ENCODE measurements at places on chromosomes 16 and 17. TPM values are rescaled to one million over a fixed set of nuclear protein-coding genes. Genes with fewer than 3 reads are reported as not detected.
A peak's percentile ranks its signal among the peaks of the same experiment; 100 is the strongest.

Gene CCL8
- total RNA-seq: not detected

- peaks cover 15% of the 10 kb centered on the region for H3K27me3 ChIP-seq
- no peak within 1 kb of the TSS for H3K27ac ChIP-seq
- DNase-seq: peak; percentile 51
- H3K36me3 ChIP-seq: no peaks in the 10 kb centered on the region
- H3K4me3 ChIP-seq: no peak within 1 kb of the TSS
Measured at GRCh38 chr16:89828199-89828869, at the start of gene SPIRE2. Gene SPIRE2, plus strand, starts transcription at chr16:89828475. Its CDS starts 76 bp downstream, at chr16:89828551.

DNA sequence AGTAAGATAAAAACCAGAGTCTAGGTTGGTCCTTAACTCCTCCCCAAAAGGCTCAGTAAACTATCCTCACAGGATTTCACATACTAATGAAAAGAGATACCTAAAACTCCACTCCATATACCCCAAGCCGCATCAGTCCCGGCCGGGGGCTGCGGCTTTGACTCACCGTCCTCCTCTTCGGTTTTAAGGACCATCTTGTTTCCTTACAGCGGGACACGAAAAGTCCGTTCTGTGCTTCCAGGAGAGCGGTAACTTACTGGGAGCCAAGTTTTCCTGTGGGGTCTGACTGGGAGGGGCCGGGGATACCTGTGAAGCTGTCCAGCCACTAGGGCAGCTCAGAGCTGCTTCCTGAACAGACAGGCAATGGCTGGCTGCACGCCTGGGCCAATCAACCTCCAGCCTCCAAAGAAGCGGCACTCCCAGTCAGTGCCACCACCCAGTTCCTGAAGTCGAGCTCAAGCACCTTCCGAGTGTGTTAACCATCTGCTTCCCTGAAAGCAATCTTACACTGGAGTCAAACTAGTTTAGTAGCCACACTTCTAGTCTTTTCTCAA is 45.5 kb downstream of the CYTH1 start:
- DNase-seq: peak; percentile 65
- H3K27ac ChIP-seq: peak overlapping the region; percentile 66
- peak overlapping the region; percentile 66 for H3K4me3 ChIP-seq
- H3K4me1 ChIP-seq: peaks cover 79% of the 10 kb centered on the region
- no peaks in the 10 kb centered on the region for H3K27me3 ChIP-seq

DNA sequence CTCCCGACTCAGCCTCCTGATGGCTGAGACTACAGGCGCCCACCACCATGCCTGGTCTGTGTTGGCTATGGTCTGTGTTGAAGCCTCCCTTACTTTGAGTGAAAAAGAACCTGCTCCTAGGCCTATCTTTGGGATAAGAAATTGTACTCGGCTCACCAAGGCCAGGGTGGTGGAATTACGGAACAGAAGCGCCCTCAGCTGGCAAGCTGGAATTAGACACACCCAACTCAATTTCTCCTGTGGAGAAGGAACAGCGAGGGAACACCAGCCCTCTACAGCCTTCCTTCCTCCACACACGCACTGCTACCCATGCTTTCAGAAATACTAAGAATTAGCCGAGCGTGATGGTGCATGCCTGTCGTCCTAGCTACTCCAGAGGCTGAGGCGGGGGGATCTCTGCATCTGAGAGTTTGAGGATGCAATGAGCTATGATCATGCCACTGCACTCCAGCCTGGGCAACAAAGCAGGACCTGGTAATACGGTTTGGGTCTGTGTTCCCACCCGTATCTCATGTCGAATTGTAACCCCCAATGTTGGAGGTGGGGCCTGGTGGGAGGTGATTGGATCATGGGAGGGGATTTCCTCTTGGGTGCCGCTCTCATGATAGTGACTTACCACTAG is 40.1 kb upstream of the RBBP6 start:
- no peak for DNase-seq
- H3K4me3 ChIP-seq: no peak overlapping the region
- no peak overlapping the region for H3K27ac ChIP-seq
- H3K27me3 ChIP-seq: no peaks in the 10 kb centered on the region
- no peaks in the 10 kb centered on the region for H3K36me3 ChIP-seq

DNA sequence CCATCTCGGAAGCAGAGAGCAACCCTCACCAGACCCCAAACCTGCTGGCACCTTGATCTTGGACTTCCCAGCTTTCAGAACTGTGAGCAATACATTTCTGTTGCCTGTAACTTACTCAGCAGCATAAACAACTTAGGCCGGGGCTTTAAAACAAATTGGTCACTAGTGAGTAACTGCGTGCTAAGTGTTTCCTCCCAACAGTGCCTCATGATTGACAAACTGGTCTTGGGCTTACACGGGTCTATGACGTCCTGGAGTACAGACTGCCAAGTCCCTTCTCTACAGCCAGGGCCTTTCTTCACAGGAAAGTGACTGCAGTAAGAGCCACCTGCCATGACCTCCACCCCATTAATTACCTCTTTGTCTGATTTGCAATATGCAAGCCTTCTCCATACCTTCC is 136.7 kb downstream of the XYLT1 start:
- H3K4me1 ChIP-seq: no peaks in the 10 kb centered on the region
- DNase-seq: no peak
- no peak overlapping the region for H3K27ac ChIP-seq
- H3K4me3 ChIP-seq: no peak overlapping the region
- no peaks in the 10 kb centered on the region for H3K36me3 ChIP-seq
- no peaks in the 10 kb centered on the region for H3K27me3 ChIP-seq

Gene EME1
- 0.36 TPM for total RNA-seq

DNA sequence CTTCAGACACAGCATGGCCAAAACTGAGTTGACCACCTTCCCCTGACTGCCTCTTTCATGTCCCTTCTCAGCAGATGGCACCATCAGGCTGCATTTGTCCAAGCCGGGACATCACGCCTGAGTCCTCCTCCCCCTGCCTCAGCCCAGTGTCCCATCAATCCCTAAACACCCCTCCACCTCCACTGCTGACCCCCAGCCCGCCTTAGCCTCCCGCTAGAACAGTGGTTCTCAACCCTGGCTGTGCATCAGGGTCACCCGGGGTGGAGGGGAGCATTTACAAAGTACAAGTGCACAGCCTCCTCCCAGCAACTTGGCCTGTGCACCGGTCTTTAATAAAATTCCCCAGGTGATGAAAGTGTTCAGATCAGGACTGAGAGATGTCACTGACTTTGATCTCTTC is 4.0 kb downstream of the C16orf82 start:
- no peaks in the 10 kb centered on the region for H3K4me1 ChIP-seq
- H3K36me3 ChIP-seq: no peaks in the 10 kb centered on the region
- H3K27me3 ChIP-seq: no peaks in the 10 kb centered on the region
- H3K27ac ChIP-seq: no peak overlapping the region

Gene IKZF3
- total RNA-seq: 39.7 TPM

GRCh38 chr17:21201298-21201595 is 12.7 kb downstream of the TMEM11 start:
- H3K4me3 ChIP-seq: no peak overlapping the region
- H3K36me3 ChIP-seq: peaks cover 33% of the 10 kb centered on the region
- no peaks in the 10 kb centered on the region for H3K27me3 ChIP-seq

- H3K4me1 ChIP-seq: peaks cover 3% of the 10 kb centered on the region
- H3K27me3 ChIP-seq: no peaks in the 10 kb centered on the region
- DNase-seq: no peak
- H3K36me3 ChIP-seq: peaks cover 85% of the 10 kb centered on the region
Measured at GRCh38 chr16:4360538-4361021, 9.5 kb upstream of the PAM16 start.

Gene SAMD14
- total RNA-seq: 0.53 TPM

Gene AATK
- 0.25 TPM for total RNA-seq

Gene KCNJ12
- total RNA-seq: not detected

Gene CCL16
- total RNA-seq: not detected

GRCh38 chr16:16008666-16009065 is 59.2 kb downstream of the ABCC1 start:
- no peaks in the 10 kb centered on the region for H3K27me3 ChIP-seq
- no peak for DNase-seq
- H3K27ac ChIP-seq: no peak overlapping the region
- peaks cover 40% of the 10 kb centered on the region for H3K36me3 ChIP-seq
- no peak overlapping the region for H3K4me3 ChIP-seq
- peaks cover 9% of the 10 kb centered on the region for H3K4me1 ChIP-seq

Gene ATPAF2
- 21.9 TPM for total RNA-seq

Gene GPR142
- not detected for total RNA-seq

GRCh38 chr17:48024149-48025039 is 13.2 kb downstream of the COPZ2 start:
- H3K27me3 ChIP-seq: peaks cover 13% of the 10 kb centered on the region
- no peaks in the 10 kb centered on the region for H3K36me3 ChIP-seq
- peak overlapping the region; percentile 66 for H3K4me3 ChIP-seq
- peaks cover 34% of the 10 kb centered on the region for H3K4me1 ChIP-seq

GRCh38 chr17:27846042-27846655 is 45.8 kb upstream of the NOS2 start:
- no peak overlapping the region for H3K27ac ChIP-seq
- H3K4me1 ChIP-seq: peaks cover 11% of the 10 kb centered on the region
- H3K27me3 ChIP-seq: no peaks in the 10 kb centered on the region

GRCh38 chr16:64397945-64398508 is 723.8 kb downstream of the CDH11 start:
- no peak overlapping the region for H3K27ac ChIP-seq
- no peak overlapping the region for H3K4me3 ChIP-seq
- no peaks in the 10 kb centered on the region for H3K36me3 ChIP-seq
- no peaks in the 10 kb centered on the region for H3K27me3 ChIP-seq

DNA sequence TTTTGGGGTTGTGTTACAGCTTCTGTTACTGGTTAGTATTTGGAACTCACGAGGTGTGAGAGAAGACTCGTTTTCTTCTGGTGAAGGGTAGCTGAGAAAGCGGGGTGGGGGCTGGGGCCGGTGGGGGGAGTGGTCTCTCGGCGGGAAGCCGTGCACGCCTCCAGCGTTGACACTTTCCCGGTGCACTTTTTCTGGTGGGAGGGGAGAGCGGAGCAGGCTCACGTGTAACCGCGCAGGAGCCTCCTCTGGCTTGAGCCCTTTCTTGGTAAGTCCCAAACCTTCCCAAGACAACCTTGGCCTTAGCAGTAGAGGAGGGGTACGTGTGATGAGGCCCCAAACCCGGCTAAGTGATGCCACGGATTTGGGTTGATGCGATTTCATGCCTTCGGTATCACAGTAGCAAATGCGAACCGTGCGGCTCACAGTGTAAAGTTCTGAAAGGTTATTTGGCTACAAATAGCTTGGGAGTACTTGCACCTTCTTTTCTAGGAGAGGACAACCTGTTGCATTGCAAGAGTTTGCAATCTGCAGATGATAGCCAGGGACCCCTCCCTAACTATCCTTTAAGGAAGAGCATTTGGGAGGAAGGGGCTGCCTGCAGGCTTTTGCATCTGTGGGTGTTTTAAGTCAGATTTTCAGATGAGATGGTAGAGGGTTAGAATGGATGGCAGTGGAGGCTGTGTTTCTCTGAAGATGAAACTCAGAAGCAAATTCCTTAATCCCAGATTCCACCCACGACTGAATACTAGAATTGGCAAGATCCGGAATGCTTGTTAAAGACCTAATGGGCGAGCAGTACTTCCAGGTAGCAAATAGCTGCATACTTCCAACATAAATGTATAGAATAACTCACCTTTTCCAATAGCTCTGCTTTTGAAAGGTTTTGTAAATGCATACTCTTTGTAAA is 1.5 kb downstream of the HLF start:
- peak; percentile 5 for DNase-seq
- no peaks in the 10 kb centered on the region for H3K36me3 ChIP-seq
- no peak overlapping the region for H3K27ac ChIP-seq
- H3K4me1 ChIP-seq: peaks cover 33% of the 10 kb centered on the region
- H3K4me3 ChIP-seq: peak overlapping the region; percentile 60

Gene STRADA
- 50.9 TPM for total RNA-seq

- no peak overlapping the region for H3K27ac ChIP-seq
- no peak overlapping the region for H3K4me3 ChIP-seq
- no peak for DNase-seq
- peaks cover 88% of the 10 kb centered on the region for H3K4me1 ChIP-seq
Measured at GRCh38 chr16:89370601-89371000, 119.8 kb downstream of the ANKRD11 start.

Gene C17orf78
- not detected for total RNA-seq

Gene CTF1
- total RNA-seq: 0.20 TPM

- H3K4me1 ChIP-seq: no peaks in the 10 kb centered on the region
- no peak for DNase-seq
- H3K27ac ChIP-seq: no peak overlapping the region
- no peaks in the 10 kb centered on the region for H3K36me3 ChIP-seq
- H3K4me3 ChIP-seq: no peak overlapping the region
Measured at GRCh38 chr16:78326731-78327130, 227.3 kb downstream of the WWOX start.

Gene TBC1D26
- total RNA-seq: not detected

GRCh38 chr17:15233022-15233805 is 31.9 kb downstream of the PMP22 start:
- peaks cover 4% of the 10 kb centered on the region for H3K27me3 ChIP-seq
- no peak overlapping the region for H3K4me3 ChIP-seq
- no peak for DNase-seq
- no peak overlapping the region for H3K27ac ChIP-seq
- no peaks in the 10 kb centered on the region for H3K36me3 ChIP-seq
- H3K4me1 ChIP-seq: peaks cover 6% of the 10 kb centered on the region

Gene KRTAP2-1
- total RNA-seq: not detected

DNA sequence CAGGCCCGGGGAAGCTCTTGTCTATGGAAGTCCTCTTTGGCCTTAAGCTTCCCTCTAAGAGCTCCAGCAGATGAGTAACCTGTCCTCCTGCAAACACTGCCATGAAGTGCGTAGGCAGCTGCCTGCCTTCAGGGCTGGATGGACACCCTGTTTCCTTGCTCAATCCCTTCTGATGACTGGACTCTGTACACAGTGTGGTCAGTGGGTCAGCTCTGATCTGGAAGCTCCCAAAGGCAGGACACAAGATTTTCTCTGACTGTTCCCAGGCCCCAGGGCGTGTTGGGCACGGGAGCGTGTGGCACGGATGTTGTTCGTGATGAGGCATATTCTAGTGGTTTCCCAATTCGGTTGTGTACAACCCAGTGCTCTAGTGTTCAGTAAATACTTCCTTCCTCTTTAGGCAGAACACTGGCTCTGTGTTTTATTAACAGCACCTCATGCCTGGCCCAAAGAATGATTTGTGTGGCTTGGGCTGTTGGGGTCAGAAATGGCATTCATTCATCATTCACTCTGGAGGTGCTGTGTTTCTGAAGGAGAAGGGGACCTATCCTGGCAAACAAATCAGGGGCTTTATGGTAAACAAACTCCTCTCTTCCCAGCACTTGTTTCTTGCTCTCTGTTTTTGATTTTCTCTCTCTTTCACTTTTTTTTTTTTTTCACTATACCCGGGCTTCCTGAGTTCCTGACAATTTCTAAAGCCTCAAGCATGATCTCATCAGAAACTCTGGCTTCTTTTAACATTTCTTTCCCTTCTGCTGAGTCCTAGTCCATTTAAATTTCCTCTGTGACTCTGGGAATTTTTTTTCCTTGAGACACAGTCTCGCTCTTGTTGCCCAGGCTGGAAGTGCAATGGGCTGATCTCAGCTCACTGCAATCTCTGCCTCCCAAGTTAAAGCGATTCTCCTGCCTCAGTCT is 12.0 kb upstream of the RNF157 start:
- peak overlapping the region; percentile 47 for H3K27ac ChIP-seq
- peak overlapping the region; percentile 6 for H3K4me3 ChIP-seq
- H3K36me3 ChIP-seq: no peaks in the 10 kb centered on the region
- DNase-seq: peak; percentile 63

GRCh38 chr16:8718851-8719680 is 44.6 kb downstream of the ABAT start:
- DNase-seq: no peak
- H3K27ac ChIP-seq: no peak overlapping the region
- H3K4me3 ChIP-seq: no peak overlapping the region
- no peaks in the 10 kb centered on the region for H3K4me1 ChIP-seq
- H3K36me3 ChIP-seq: no peaks in the 10 kb centered on the region
